ENCODE measurements at places on chromosomes 16 and 17.

- no peak for DNase-seq
Observed at GRCh38 chr16:77812856-77813500, 24.6 kb downstream of the VAT1L start.

DNA sequence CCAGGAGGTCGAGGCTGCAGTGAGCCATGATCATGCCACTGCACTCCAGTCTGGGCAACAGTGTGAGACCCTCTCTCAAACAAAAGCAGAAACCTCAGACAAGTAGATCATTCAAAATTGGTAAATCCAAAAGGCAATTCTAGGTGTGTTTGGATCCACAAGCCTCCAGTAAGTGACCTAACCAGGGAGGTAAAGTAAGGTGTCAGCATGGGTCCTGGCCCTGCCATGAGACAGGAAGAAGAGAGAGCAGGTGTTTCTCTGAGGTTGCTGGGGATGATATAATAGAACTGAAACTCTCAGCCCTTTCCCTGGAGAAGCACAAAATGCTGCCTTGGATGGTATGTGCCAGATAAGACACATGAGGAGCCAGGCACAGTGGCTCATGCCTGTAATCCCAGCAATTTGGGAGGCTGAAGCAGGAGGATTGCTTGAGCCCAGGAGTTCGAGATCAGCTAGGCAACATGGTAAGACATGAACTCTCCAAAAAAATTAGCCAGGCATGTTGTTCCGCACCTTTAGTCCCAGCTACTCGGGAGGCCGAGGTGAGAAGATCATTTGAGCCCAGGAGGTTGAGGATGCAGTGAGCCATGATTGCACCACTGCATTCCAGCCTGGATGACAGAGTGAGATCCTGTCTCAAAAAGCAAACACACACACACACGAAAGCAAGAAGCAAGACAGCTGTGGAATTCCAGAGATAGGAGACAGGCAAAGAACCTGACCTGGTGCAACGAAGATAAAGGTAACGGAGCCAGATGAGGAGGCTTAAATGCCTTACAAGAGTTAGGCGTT is 6.5 kb downstream of the TM4SF5 start:
- DNase-seq, result no peak

GRCh38 chr16:57525761-57526160 is 10.6 kb downstream of the CCDC102A start:
- no peak for DNase-seq

DNA sequence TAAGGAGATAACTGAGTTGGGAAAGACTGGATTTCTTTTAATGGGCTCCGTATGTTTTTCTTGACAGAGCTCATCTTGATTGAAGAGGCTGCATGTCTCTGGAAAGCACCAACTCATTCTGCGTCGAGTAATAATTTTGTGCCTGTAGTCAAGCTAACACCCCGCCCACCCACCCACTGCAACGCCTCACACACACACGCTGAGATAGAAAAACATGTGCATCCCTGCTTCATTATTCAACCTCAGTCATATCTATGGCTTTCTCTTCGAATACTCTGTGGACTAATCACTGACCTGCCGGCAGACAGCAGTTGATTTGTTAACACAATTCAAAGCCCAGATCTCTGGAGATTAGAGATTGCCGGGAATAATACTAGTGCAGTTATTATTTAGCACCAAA is 220.2 kb upstream of the TOM1L1 start:
- no peak for DNase-seq

GRCh38 chr16:72198021-72198711 is 26.2 kb upstream of the PMFBP1 start:
- no peak for DNase-seq

GRCh38 chr16:87713451-87714229 is 52.1 kb downstream of the KLHDC4 start:
- peak; percentile 83 for DNase-seq

GRCh38 chr16:48184681-48185080 is 28.9 kb upstream of the ABCC12 start:
- no peak for DNase-seq

DNA sequence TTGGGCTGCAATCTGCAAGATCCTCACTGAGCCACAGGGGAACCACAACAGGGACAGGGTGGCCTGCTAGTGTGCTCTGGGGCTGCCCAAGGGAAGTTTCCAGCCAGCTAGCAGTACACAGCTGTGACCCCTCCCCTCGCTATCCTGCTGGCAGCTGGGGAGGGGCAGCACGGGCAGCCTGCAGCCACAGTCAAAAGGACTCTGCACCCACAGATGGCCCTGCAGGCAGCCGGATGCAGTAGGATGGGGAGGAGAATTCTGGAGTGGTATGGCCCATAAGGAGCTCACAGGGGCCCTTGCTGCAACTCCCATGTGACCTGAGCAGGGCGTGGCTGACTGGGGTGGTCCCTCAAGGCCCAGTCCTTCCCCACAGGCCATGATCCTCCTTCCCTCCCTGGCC is 74.3 kb downstream of the PLD6 start:
- DNase-seq, result no peak

DNA sequence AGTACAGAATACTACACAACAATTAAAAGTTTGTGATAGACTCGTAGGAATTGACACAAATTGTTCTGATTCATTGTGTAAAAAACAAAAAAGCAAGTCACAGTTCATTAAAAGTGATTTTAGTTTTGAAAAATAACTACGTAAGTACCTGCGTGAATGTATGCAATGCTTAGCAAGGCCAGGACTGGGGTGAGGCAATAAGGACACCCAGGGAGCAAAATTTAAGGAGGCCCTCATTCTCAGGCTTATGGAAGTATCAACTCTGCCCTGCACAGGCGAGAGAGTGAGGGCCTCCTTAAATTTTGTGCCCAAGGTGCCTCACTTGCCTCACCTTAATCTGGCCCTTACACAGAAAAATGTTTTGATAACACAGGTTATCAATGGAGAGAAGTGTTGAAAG is 31.4 kb downstream of the NOG start:
- no peak for DNase-seq

- peak; percentile 40 for DNase-seq
Observed at GRCh38 chr16:21950782-21951521, 2.2 kb upstream of the UQCRC2 start.

DNA sequence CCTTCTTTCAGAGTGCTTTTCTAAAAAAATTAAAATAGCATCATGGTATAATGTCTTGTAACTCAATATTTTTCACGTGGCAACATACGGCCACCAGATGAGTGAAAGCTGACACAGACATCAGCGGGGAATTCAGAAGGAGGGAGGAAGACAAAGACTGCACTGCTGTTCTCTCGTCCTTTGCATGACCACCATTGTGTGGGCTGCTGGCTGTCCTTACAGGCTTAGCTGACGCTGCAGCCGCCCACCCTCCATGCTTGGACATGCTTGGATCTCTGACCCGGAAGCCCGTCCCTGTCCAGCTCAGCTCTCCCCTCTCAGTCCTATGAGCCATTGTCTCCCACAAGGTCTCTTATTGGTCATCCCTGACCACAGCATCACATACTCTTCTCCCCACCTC is 11.4 kb upstream of the MLYCD start:
- no peak for DNase-seq

DNA sequence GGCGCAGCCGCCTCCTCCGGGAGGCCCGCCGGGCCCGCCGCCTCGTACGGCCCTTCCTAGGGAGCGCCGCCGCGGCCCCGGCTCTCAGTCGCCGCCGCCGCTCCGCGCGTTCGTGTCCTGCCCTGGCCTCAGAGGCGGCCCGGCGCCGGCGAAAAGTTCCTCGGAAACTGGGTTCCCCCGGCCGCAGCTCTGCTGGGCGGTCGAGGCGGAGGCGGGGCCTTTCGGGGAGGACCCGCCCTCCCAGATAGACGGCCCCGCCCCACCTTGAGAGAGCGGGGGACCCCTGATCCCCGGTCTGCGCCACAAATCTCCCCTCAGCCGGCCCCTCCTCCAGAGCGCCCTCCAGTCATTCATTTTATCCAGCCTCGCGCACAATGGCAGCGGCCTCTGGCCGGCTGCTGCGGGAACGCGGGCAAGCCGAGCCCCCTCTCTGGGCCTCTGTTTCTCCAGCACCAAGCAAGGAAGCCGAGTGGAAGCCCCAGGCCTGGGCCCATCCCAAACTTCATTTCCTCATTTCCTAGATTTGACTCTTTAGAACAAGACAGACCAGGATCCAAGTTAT is at the start of gene SREBF1:
Gene SREBF1, minus strand, starts transcription at position 169 of the 562 bp plus-strand sequence. CDS start 169 bp downstream, outside the sequence.
- DNase-seq, result peak; percentile 76

- no peak for DNase-seq
Observed at GRCh38 chr16:14063618-14064581, 7.2 kb upstream of the MRTFB start.

GRCh38 chr17:13157656-13158055 is 139.8 kb upstream of the ELAC2 start:
- DNase-seq, result no peak

GRCh38 chr16:26316683-26317464 is 625.1 kb downstream of the HS3ST4 start:
- DNase-seq, result no peak

- DNase-seq, result no peak
Observed at GRCh38 chr16:17329391-17329790, 141.4 kb downstream of the XYLT1 start.

DNA sequence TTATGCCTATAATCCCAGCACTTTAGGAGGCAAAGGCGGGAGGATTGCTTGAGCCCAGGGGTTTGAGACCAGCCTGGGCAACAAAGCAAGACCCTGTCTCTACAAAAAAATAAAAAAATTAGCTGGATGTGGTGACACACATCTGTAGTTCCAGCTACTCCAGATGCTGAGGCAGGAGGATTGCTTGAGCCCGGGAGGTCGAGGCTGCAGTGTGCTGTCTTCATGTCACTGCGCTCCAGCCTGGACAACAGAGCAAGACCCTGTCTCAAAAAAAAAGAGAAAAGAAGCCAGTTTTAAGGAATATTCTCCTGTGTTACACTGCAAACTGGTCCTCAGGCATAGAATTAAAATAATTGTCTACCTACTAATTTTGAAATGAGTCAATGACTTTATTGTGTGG is 47.9 kb downstream of the NSRP1 start:
- no peak for DNase-seq

GRCh38 chr17:46949291-46950174 is 26.6 kb downstream of the GOSR2 start:
- no peak for DNase-seq

DNA sequence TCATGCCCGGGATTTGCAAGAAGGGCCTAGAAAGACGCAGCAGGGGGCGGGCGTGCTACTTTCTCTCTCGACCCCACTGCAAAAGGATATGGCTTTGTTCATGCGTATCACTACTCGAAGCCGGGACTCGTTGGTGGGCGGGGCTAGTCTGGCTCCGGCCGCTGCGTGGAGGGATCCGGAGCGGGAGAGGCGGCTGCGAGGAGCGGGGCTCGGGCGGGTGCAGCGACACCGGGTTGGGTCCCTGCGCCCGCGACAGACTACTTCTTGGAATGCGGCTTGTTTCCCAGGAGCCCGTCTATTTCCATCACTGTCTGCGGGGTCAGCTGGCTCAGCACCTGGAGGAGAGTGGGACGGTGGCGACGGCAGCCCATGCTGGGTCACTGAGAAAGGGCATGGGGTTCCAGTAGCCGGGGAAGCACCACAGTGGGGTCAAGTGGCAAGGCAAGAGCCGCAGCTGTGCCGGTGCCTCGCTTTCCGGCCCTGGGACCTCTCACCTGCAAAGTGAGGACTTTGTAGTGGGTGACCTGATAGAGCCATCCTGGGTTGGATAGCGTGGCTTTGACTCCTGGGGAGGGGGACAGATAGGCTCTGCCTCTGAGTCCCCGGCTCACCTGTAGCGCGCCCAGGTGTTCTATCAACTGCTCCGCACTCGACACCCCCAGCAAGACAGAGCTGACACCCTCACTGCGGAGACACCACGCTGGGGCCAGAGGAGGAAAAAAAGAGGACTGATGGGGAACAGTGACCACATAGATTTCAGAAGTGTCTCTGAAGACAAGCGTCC is 6.6 kb downstream of the KCNAB3 start:
- DNase-seq, result peak; percentile 88

DNA sequence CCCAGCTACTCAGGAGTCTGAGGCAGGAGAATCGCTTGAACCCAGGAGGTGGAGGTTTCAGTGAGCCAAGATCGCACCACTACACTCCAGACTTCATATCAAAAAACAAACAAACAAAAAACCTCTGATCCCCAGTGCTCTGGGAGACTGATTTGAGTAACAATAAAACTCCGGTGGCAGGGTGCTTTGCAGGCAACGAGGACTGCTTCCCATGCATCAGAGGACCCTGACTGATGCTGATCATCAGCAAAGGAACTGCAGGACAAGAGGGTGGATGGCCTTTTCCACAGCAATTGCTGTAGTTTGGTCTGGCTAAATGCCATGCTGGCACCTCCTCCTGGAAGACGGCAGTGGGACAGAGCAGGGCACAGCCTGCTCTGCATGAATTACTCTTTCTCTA is 6.4 kb upstream of the SLC39A11 start:
- DNase-seq, result no peak

DNA sequence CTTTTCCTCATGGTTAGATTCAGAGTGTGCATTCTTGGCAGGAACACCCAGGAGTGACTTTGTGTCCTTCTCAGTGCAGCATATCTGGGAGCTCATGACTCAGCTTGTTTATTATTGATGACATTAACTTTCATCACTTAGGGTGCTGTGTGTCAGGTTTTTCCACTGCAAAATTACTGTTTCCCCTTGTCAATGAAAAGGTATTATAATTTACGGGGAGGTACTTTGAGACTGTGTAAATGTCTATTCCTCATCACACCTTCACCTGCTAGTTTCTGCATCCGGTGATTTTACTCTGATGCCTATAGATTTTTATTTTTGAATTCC is 50.5 kb downstream of the WWP2 start:
- DNase-seq, result no peak

DNA sequence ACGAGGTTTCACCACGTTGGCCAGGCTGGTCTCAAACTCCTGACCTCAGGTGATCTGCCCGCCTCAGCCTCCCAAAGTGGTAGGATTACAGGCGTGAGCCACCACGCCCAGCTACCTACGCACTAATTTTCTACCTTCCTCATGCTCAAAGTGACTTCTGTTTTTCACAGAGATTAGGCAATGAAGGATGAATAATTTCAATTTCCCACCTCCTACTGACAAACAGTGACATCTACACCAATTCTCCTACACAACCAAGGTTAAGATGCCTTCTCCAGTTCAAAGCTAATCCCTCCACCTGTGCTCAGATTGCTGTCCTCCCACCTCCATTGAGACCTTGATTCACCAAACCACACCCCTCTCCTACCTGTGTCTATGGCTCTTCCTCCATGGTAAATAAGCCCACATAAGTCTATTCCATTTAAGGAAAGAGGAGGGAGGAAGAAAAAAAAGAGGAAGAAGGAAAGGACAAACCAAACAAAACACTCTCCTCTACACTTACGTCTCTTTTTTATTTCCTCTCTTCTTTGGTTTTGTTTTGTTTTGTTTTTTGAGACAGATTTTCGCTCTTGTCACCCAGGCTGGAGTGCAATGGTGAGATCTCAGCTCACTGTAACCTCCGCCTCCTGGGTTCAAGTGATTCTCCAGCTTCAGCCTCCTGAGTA is 5.5 kb upstream of the MED11 start:
- no peak for DNase-seq

- no peak for DNase-seq
Observed at GRCh38 chr17:50036455-50037261, 19.3 kb upstream of the ITGA3 start.

- DNase-seq, result peak; percentile 97
Observed at GRCh38 chr17:35587074-35587961, at the start of gene AP2B1. Gene AP2B1 (plus strand): TSS chr17:35587322. CDS start chr17:35594031, 6,709 bp downstream.

GRCh38 chr17:82902972-82903874 is 63.4 kb upstream of the ZNF750 start:
- DNase-seq, result no peak
